ENCODE measurements at places on chromosomes 13 and 19. TPM values are rescaled to one million over a fixed set of nuclear protein-coding genes. Genes with fewer than 3 reads are reported as not detected.

Gene GPR12
- total RNA-seq: not detected

Gene LRG1
- 1.3 TPM for total RNA-seq

GRCh38 chr13:104847922-104848321, 1687.5 kb downstream of the EFNB2 start:
- no peaks in the 10 kb centered on the region for H3K27me3 ChIP-seq
- H3K27ac ChIP-seq: no peak overlapping the region
- H3K36me3 ChIP-seq: no peaks in the 10 kb centered on the region
- no peaks in the 10 kb centered on the region for H3K4me1 ChIP-seq

Gene TUBB4A
- 32.5 TPM for total RNA-seq

Gene GPC6
- total RNA-seq: 0.22 TPM

- H3K36me3 ChIP-seq: no peaks in the 10 kb centered on the region
- H3K4me3 ChIP-seq: no peak overlapping the region
- no peaks in the 10 kb centered on the region for H3K4me1 ChIP-seq
- no peak overlapping the region for H3K27ac ChIP-seq
- H3K27me3 ChIP-seq: peaks cover 9% of the 10 kb centered on the region
- DNase-seq: no peak
Measured at GRCh38 chr19:51489113-51489512, 10.8 kb downstream of the CEACAM18 start.

Gene BRCA2
- total RNA-seq: 14.2 TPM
